ENCODE measurements at places on chromosomes 4 and X. TPM values are rescaled to one million over a fixed set of nuclear protein-coding genes. Genes with fewer than 3 reads are reported as not detected.

DNA sequence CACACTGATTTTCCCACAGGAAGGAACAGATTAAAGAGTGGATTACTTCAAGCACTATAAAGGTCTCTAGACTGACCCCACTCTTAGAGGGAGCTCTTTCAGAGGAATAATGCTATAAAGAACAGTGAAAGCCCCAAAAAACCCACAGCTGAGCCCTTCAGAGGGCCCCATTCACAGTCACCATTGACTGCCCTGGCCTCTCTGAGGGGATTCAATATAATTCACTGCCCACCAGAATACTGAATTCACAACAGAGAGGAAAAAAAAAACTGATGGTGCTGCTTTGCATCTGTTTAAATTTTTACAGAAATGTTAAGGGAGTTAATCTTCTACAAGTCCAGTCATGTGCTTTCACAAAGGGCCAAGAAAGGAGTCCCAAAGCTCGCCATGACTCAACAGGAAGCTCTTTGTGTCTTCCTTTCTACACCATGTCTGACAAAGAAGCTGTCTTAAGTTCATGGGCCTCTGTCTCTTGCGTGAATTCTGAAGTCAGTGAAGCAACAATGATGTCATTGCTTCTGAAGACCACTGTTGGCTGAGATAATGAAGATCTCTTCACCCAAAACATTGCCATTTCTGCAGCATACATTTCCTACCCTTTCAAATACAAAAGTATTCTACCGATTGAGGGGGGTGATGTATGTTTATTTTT lies 174.9 kb downstream of the ADAMTS3 start:
- DNase-seq = no peak

DNA sequence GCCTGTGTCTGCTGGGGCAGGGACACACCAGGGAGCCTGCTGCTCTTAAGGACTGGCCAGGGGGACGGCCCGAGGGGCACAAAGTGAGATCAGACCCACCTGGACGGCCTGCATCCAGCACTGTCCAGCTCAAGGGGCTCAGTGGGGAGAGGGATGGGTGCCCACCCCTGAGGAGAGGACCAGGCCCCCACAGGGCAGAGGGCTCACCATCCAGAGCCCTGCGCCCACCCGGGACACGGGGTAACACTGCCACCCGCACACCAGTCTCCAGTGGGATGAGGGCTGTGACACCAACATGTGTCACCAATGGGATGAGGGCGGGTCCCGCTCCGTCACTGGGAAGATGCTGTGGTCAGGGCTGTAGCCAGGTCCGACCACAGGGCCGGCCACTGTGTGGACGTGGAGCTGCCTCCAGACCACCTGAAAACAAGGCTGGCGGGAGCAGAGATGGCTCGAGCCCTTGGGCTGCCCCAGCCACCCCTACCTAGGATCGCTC lies 13.2 kb downstream of the DGKQ start:
- DNase-seq = no peak

GRCh38 chr4:95979961-95980876 lies 140.3 kb downstream of the PDHA2 start:
- DNase-seq = no peak

DNA sequence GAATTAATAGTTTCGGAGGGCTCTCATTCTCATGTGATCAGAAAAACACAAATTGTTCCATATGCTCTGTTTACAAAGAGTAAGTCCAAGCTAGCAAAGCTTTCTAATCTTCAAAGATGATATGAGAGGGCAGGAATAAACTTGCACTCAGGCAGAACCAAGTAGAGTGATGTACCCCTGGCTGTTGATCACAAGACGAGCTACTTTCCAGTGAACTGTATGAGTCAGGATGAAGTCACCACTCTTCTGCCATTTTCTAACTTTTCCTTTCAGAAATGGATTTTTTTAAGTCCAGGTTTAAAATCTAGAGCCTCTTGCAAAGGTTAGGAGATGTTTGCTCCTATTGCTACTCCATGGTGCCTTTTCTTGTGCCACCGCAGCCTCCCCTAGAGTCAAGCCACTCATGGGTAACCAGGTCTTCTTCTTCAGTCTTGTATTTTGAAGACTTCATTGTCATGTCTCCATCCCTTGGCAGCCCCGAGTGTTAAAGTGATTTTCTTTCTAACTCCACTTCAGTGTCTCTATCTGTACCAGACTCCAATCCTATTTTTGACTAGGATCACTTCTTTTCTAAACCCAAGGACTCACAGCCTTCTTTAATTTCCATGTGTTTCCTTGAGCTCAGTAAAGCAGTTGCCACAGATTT lies 171.9 kb upstream of the GALNT7 start:
- DNase-seq = no peak

DNA sequence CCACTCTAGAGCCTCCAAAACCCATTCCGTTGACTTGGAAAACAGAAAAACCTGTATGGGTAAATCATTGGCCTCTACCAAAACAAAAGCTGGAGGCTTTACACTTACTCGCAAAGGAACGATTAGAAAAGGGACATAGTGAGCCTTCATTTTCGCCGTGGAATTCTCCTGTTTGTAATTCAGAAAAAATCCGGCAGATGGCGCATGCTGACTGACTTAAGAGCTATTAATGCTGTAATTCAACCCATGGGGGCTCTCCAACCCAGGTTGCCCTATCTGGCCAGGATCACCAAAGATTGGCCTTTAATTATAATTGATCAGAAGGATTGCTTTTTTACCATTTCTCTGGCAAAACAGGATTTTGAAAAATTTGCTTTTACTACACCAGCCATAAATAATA lies 60.8 kb downstream of the ZNF732 start:
- no peak for DNase-seq

- no peak for DNase-seq
Observed at GRCh38 chr4:122928930-122929329, 6.5 kb upstream of the NUDT6 start.

NMU gene
- total RNA-seq = not detected

Data from adrenal gland (tissue), 19 donors.